Activated CD8-positive, alpha-beta T cell treated with anti-CD3 and anti-CD28 coated beads, Interleukin-2, amount 10 ng/mL, durations not matched to agents 7 days and 5 days (primary cell): ENCODE measurements at places on chromosomes 12 and 14.

GRCh38 chr14:68140076-68140741 lies 320.6 kb downstream of the RAD51B start:
- DNase-seq: no peak

- DNase-seq: no peak
Measured at GRCh38 chr14:23569443-23570151, 2.0 kb upstream of the AP1G2 start.

GRCh38 chr14:100081997-100082625 lies 16.9 kb downstream of the EVL start:
- no peak for DNase-seq

- DNase-seq: no peak
Measured at GRCh38 chr12:114160445-114160844, 194.3 kb upstream of the RBM19 start.

DNA sequence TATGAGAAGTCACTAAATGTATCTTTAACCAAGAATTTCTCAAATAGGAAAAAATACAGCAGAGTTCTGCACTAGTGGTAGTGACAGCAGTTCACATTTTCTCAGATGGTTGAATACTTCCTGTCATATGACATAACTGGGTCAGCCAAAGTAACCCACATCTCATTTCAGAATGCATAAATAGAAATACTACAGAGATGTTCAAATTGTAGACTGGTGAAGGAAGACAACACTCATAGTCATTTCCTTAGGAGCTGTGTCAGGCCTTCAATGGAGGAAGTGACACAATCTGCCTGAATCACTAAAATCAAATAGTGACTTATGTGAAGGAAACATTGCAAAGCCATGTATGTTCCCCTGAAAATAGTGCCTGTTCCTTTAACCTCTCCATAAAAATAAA lies 32.4 kb downstream of the FERMT2 start:
- peak; percentile 62 for DNase-seq

DNA sequence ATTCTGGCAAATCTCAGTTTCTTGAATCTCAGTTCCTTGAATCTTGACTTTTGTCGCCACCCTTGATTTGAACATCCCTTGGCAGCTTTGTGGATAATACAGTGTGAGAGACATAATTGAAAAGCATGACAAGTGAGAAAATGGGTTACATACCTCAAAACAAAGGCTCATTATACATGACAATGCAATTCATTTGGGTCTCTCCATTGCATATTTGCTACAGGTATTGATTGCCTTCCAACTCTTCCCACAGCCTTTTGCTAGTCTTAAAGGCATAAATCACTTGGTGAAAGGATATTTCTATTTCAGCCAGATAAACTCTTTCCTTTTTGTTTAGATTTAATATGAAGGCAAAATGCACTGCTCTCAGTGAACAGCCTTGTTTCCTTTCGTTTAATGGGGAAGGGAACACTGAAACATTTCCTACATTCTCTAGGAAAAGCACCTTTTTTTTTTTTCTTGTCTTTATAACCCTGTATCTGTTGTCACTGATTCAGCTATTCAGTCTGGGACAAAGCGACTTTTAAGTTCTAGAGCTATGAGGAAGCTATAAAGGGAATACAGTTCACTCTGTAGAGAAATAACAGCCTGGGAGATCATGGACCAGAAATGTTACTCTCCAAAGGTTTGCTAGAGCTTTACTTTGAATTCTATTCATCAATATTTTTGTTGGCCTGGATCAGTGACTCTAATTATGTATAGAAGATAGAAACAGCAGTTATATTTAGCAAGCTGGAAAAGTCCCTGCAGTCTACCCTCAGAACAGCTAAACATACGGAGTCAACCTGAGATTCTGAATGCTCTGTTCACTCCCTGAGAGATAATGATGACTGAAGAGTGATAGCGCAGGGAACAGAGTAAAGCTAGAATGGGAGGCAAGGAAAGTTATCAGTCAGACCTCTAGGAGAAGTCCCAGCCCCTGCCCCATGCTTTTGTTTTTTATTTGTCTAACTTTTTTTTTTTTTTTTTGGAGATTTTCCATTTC lies 311.4 kb downstream of the RGS6 start:
- no peak for DNase-seq

- DNase-seq: no peak
Measured at GRCh38 chr12:127127897-127128296, 1139.1 kb upstream of the TMEM132C start.

- DNase-seq: no peak
Measured at GRCh38 chr12:10853776-10854175, 4.5 kb upstream of the PRR4 start.

DNA sequence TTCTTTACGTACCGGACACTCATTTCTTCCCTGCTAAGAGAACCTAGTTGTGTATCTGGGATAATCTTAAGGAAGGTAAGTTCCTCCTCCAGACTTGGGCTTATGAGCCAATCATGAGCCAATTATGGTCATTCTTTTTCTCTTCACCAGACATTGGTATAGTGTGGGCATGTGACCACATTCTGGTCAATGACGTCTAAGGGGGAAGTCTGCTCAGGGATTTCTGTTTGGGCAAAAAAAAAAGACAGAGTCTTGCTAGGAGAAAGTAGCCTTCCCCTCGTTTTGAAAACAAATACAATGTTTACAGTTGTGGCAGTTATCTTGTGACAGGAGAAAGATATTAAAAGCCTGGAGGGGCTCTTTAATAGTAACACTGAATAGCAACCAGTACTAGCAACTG lies 20.1 kb upstream of the PLXNC1 start:
- DNase-seq: no peak

- DNase-seq: peak; percentile 24
Measured at GRCh38 chr14:49497725-49498348, 88.3 kb downstream of the RPS29 start.

DNA sequence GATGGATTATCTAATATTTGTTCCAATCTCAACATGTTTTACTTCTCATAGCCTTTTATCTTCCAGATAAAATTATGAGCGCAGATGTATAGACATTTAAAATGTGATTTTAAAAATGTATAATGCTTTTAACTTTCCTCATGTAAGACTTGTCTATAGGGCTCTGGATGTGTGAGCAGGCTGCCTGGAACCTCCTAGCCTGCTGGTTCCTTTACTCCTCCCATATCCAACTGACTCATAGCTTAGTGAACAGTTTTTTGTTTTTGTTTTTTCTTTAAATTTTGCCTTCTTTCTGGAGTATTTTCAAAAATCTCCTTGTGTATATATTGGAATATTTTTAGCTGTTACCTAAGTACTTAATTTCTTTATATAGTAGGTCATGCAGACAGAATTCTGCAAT lies 115.4 kb downstream of the PDE3A start:
- no peak for DNase-seq

- DNase-seq: no peak
Measured at GRCh38 chr12:55633151-55633550, 3.5 kb upstream of the OR10P1 start.

- DNase-seq: no peak
Measured at GRCh38 chr14:50093496-50093895, 22.9 kb downstream of the VCPKMT start.

DNA sequence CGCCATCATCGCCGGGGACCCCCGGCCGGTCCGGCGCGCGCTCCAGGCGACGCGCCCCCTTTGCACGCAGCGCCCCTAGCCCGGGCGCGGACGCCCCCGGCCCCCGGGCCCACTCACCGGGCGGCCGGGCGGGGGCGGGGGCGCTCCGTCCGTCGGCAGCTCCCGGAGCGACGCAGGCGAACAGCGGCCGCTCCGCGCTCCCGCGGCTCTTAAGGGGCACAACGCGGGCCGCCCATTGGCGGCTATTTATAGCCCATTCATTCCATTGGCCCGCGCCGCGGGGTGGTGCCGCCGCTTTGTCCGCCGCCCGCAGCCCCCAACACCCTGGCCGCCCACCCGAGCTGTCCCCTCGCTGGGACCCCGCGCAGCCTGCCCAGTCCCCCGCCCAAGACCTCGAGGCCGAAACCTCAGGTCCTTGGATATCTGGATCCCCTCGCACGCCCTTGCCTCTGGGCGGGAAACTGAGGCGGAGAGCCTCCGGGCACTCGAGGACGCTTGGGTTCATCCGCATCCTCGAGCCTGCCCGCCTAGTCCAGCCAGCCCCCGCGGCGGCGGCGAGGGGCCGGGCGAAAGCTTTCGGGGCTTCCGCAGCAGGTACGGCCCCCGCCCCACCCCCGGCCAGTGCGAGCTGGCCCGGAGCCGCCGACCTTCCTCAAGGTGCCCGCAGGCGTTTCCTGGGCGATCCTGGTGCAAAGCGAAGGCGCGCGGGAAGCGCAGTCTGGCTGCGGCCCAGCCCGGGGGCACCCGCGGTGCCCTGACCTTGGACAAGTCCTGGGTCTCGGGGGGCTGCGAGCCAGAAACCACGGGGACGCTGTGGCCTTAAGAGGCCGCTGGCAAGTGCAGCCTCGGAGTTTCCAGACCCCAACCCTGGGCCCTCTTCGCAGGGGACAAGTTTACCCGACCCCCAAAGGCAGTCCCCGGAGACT lies at the start of gene CKB:
Gene CKB, minus strand, starts transcription at position 182 of the 926 bp plus-strand sequence. CDS start 337 bp downstream, outside the sequence.
- DNase-seq: no peak

DNA sequence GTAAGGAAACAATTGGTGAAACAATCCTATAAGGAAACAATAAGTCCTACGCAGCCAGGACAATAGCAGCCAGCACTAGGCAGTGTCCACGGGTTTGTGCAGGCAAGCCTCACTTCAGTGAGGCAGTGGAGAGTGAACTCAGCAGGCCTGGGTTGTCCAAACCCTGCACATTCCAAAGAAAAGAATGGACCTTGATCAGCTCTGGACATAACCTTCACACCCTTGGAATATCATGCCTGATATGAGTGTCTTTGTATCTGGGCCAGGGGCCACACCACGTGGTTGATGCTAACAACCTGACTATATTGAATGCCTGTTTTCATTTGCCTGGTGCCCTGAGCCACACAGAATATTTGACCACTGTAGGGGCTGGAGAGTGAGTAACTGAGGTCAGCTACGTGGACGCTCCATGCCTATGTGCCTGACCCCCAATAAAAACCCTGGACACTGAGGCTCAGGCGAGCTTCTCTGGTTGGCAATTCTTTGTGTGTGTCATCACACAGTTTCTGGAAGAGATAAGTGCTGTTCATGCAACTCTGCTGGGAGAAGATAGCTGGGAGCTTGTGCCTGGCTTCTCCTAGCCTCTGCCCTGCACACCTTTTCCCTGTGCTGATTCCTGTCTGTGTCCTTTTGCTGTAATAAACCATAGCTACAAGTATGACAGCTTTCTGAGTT lies 81.4 kb upstream of the NCOR2 start:
- no peak for DNase-seq

GRCh38 chr12:127485528-127485927 lies 781.4 kb upstream of the TMEM132C start:
- DNase-seq: peak; percentile 22
